ENCODE measurements at places on chromosomes 16 and 17.

DNA sequence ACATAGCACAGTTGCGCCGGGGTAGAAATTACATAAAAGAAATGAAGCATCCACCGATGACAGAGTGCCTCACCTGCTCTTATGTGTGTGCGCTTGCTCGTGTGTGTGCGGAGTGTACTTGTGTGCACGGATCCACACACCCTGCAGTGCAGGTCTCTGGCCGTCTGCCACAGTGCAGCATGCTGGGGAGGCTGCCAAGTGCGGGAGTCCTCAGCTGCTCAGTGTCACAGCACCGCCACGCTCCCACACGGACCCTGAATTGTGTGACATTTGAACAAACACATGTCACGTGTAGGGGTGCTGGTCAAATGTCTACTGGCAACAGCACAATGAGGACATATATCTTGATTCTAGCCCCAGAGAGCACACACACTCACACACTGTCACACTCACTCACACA, 243.0 kb upstream of the MYOCD start:
- no peak for DNase-seq

DNA sequence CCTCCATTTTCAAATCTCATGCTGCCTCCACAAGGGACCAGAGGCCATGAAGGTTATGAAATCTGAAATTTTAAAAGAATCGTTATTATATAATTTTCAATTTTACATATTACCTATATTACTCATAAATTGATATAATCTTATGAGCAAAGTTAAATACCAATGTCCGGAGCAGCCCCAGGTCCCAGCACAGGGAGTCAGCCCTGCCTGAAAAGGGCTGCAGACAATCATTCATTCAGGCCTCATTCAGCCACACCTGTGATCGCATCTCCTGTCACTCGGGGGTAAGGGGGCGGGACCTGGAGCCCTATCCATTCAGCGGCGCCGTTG, 172.5 kb downstream of the AHSP start:
- peak; percentile 71 for DNase-seq

DNA sequence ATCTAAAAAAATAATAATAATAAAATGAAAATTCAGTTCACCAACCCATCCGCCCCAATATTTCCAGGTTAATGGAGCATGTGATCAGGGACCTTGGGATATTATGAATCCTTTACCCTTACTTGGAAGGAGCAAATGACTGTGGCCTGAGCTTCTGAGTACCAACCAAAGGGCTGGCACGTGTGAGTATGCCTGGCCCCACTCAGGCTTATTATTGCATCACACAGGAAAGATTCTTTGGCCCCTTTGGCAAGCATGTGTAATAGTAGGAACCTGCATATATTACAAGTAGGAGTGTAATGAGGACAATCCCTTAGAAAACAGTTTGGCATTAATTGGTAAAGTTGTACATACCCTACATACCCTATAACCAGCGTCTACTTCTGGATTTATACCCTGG, 7.2 kb upstream of the C17orf78 start:
- no peak for DNase-seq

DNA sequence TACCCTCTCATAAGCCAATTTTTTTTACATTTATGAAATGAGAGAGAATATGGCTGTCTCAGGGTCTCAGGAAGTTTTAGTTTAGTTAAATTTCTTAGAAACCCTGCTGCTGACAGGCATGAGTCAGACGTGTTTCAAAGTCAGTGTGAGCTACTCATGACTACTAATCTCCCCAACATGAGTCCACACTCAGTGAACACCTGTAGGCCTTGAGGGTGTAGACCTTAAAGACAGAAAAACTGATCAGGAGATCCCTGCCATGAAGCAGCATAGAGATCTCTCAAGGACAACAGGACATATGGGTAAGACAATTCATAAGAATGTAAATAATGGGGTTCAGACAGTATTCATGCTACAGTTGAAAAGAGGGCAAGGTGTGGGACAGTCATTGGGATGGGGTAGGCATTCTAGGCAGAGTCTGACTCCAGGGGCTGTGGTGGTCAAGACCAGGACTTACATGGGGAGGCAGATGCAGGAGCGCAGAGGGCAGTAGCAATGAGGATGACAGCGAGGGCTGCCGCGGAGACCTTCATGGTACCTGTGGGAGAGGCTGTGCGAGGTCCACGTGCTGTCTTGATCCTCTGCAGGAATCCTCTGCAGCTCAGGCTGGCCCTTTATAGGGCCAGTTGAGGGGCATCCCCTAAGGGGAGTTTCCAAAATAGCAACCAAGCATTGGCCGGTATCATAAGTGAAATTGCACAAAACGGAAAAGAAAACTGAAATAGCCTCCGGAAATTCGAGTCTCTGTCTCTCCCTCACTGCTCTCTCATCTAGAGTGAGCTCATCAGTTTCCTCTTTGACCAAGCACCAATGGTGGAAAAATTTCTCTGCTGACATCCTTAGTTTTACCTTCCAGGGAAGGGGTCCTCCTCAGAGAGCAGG, at the start of gene CCL5:
Gene CCL5, minus strand, starts transcription at position 588 of the 882 bp plus-strand sequence.
- DNase-seq: no peak

GRCh38 chr16:4092547-4093265, 23.5 kb downstream of the ADCY9 start:
- no peak for DNase-seq

DNA sequence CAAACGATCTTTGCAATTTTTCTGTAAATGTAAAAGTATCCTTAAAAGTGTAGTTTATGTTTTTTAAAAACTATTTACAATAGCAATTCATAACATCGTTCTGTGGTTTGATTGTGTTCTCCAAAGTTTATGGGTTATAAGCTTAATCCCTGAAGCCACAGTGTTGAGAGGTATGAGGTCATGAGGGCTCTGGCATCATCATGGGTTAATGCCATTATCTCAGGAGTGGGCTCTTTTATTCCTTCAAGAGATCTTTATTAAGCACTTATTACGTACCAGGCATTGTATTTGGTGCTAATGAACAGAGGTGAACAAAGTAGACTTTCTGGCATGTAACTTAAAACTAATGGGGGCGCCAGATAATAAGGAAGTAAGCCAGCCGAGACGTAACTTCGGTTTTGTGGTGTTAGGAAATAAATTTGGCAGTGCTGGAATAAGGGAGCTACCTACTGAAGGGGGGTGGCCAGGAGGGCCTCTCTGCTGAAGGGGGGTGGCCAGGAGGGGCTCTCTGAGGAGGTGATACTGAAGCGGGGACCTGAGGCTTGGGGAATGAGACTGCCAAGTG, 158.1 kb downstream of the VPS53 start:
- no peak for DNase-seq

DNA sequence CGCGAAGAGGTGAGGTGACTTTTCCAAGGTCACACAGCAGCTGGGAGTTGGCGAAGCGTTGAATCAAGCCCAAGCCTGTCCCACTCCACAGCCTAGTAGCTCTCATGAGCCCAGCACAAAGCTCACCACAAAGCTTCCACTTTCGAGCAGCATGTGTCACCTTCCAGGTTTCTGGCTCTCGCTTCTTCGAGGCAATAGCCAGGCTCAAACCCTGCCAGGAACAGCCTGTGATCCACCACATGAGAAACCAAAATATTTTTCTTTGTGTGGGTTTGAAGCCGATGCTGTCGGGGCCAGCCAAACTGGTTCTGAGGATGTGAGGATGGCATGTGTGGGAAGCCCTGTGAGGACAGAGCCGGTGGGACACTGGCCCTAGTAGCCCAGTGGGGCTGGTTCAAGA, 68.1 kb downstream of the COG7 start:
- DNase-seq: no peak

DNA sequence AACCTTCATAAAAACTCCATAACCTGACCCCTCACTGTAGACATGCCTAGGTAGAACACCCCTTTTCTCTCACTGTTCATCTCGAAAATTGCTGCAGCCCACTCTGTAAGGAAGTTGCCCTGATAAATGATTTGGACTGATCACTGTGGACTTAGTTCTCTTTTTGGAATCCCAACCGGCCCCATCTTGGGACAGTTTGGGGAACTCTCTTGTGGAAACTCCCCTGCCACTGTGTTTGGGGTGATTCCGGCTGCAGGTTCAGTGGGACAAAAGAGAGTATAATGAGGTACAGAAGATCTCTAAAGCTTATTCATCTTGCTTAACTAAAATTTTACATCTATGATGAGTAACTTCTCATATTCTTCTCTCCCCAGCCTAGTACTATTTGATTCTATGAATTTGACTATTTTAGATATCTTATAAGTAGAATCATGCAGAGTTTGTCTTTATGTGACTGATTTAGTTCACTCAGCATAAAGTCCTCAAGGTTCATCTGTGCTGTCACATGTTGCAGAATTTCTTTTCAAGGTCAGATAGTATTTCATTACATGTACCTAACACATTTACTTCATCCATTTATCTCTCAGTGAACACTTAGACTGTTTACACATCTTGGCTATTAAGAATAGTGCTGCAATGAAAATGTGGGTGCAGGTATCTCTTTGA, 84.9 kb downstream of the ABCA8 start:
- DNase-seq: no peak

All from tibial artery (tissue), 4 donors.